T follicular helper cell (primary cell): ENCODE measurements at places on chromosomes 5 and 9.

DNA sequence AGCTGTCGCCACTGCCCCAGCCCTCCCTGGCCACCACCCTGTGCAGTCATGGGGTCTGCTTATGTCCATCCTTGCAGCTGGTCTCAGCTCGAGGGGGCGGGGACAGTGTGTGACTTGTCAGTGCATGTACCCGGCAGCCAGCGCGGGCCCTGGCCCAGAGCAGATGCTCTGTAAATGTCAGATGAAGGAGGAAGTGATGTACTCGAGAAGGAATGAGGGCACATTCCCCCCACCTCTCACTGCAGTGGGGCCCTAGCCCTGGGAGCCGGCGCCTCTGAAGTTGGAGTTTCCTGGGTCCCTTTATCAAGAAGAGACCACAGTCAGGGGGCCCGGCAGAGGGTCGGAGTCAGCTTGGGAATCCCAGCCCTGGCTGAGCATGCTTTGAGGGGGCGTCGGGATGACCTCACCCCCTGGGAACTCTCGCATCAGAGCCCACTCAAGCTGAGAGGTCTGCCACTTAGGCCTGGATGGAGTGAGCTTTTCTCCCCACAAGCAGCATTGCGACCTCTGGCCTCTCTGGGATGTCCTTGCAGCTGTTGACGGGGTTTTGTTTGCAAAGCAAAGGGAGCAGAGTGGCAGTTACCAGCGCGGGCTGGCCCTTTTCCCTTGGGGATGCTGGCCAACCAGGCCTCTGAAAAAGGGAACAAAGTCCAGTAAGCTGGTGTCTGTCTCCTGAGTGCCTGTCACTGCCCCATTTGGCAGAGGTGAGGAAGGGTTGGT is 19.0 kb downstream of the NEURL1B start:
- DNase-seq, result no peak

DNA sequence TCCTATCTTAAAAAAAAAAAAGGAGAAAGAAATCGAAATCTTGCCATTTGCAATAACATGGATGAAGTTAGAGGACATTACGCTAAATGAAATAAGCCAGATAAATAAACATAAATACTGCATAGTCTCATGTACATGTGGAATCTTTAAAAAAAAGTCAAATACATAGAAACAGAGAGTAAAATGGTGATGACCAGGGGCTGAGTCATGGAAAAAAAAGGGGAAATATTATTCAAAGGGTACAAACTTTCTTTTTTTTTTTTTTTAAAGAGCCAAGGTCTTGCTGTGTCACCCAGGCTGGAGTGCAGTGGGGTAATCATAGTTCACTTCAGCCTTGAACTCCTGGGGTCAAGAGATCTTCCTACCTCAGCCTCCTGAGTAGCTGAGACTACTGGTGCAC is 310.1 kb downstream of the ZNF608 start:
- DNase-seq, result no peak

DNA sequence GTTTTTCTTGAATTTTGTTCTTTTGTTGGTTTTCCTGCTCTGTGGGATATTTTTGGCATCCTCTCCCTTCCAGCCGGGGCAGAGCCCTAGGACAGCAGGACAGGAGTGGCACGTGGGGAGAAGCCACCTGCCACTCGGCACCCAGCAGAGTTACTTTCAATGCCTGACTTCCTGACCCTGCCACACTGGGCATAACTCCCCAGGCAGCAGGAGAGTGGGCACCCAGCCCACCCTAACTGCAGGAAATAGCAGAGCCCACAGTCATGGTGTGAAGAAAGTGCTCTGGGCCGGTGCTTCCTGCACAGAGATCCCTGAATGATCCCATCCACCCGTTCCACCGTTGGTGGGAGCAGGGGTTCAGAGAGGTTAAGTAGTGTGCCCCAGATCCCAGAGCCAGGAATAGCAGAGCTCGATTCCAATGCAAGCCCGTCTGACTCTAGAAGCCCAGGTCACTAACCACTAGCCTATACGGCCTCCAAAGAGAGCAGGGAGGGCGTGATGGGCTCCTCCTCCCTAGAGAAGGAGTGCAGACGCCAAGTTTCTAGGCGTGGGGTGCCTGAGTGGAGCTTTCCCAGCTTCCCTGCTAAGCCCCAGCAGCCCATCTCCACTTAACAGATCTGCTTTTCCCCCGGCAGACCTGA is 8.1 kb upstream of the NUP214 start:
- no peak for DNase-seq

GRCh38 chr5:170648541-170648940 is 135.0 kb upstream of the GABRP start:
- no peak for DNase-seq

DNA sequence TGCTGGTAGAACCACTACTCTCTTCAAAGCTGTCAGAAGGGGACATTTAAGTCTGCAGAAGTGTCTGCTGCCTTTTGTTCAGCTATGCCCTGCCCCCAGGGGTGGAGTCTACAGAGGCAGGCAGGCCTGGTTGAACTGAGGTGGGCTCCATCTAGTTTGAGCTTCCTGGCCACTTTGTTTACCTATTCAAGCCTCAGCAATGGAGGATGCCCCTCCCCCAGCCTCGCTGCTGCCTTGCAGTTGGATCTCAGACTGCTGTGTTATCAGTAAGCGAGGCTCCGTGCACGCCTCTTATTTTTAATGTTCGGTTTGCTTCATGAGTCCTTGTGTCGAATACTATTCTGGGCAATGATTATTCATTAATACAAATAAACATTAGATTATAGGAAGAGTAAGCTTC is 3.1 kb upstream of the SLC27A6 start:
- no peak for DNase-seq

- no peak for DNase-seq
Observed at GRCh38 chr5:171597946-171598640, 178.6 kb downstream of the FGF18 start.

GRCh38 chr9:121333950-121334773 is 35.9 kb downstream of the STOM start:
- DNase-seq, result no peak

DNA sequence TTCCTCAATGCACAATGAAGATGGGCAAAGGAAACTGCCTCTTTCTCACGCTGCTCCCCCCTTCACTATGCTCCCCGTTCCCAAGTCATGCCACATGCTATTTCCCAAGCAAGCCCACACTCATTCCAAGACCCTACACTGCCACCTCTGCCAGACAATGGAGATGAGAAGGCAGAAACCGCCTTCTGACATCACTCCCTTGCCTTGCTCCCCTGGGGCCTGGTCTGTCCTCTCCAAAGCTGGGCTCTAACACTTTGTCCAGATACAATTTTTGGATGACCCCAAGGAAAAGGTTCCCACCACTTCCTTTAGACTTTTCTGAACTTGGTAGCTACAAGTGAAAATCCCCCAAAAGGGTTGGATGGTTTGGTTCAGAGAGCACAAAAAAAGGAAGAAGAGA is 7.2 kb upstream of the ADRA1B start:
- DNase-seq, result no peak

GRCh38 chr9:79360387-79361347 is 211.1 kb upstream of the TLE4 start:
- no peak for DNase-seq

DNA sequence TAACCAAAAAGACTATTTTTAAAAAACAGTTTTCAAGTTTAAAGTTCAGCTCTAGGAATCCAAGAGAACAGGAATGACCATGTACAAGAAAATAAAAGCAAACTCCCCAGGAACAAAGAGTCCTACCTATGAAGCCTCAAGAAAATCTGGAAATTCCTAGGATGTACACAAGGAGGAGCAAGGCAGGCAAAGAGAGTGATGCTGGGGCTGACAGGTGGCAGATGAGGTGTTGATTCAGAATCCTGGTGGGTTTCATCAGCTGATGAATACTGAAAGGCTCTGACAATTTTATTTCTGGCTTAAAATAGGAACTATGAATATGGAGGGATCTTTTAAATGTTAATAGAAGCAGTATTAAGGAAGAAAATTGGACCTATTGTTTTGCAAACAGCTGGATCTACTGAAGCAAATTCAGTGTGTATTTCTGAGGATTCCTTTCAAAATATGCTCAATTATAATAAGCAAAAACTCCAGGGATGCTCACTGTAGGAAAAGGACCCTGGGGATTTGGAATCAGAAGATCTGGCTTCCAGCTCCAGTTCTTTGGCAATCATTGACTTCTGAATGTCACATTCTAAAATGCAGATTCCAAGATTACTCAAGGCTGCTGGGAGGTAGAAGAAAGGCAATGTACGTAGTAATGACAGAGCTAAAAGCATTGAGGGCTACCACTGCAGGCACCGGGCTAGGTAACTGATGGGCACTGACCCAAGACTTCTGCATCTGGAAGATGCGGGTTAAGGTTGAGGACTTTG is 28.0 kb upstream of the SH3RF2 start:
- no peak for DNase-seq

GRCh38 chr9:130430734-130431535 is 13.8 kb upstream of the ASS1 start:
- DNase-seq, result no peak

GRCh38 chr9:24095246-24095645 is 269.2 kb upstream of the ELAVL2 start:
- no peak for DNase-seq

DNA sequence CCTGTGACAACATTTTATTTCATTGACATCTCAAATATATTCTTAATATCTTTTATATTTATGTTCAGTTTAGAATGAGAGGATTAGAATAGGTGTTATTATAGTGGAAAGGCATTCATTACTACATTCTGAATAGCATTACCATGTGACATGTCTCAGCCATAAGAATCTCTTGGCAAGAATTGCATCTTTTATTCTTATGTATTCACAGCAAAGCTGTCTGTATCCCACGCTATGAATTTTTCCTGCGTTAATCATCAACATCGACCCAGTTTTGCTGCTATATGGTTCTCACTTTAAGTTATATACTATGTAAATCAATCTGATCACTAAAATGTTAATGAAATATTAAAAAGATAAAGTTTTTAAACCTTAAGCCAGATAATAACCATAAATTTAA is 248.6 kb downstream of the TMEM232 start:
- no peak for DNase-seq

- no peak for DNase-seq
Observed at GRCh38 chr9:128304136-128304970, 17.9 kb downstream of the TRUB2 start.

GRCh38 chr5:76788362-76788761 is 30.5 kb upstream of the F2RL1 start:
- DNase-seq, result no peak

DNA sequence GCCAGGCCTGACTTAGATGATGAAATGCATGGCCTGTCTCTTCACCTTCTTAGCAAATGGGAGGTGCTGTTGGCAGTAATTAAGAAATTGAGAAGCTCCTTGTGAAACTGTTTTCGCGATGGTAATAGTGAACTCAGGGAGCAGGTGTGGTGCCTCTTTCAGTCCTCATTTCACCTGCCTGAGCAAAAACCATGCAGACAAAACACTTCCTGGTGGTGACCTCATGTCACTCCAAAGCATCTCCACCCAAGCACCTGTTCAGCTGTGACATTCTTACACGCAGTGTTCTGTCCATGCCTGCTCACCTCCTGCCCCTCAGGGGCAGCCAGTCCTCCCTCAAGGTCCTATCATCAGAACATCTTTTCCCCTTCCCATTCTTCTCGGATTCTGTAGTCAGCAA is 146.5 kb downstream of the CD180 start:
- DNase-seq, result no peak

GRCh38 chr5:77139001-77139400 is 51.9 kb upstream of the ZBED3 start:
- DNase-seq, result no peak

DNA sequence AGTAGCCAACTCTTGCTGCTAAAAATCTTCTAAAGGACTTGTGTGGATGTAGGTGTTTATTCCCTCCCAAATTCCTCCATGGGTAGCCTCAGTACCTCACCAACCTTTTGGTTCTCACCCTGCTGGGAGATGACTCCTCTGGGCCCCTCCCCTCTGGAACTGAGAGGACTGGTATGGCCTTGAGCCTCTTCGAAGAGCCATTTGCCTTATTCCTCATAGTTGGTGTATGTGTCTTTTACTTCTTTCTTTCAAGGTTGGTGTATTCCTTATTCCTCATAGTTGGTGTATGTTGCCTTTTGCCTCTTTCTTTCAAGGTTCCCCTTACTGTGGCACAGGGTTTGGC is 48.3 kb downstream of the GNAQ start:
- DNase-seq, result no peak

- DNase-seq, result no peak
Observed at GRCh38 chr5:109404428-109404960, 5.3 kb downstream of the PJA2 start.

DNA sequence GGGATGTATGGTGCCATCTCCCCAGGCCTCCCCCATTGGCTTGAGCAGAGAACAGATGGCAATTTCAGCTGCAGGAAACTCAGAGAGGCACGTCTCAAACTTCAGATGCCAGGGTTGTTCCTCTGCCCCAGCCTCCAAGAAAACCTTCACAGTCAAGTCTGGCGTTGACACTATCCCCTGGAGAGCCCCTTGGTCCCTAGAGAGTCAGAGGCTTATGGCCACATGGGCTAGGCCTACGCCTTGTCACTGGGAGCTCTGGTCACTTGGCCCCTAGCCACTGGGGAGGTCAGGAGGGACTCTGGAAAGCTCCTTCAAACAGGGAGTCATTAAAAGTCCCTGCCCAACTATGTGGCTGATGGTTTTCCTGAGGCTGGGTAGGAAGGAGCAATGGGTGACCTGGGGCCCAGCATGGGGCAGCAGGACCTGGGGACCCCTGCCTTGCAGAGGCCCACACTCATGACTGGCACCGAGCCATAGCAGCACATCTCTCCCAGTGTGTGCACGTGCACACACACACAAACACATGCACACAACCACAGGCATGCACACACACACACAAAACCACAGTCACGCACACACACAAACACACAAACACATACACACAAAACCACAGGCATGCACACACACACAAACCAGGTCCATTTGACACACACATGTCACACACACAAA is 144.2 kb downstream of the GADD45G start:
- DNase-seq, result no peak

- no peak for DNase-seq
Observed at GRCh38 chr9:69193685-69194032, 19.6 kb downstream of the TJP2 start.
